ENCODE measurements at places on chromosomes 4 and X.

GRCh38 chr4:186778134-186778533, 54.5 kb upstream of the FAT1 start:
- DNase-seq, result no peak

DNA sequence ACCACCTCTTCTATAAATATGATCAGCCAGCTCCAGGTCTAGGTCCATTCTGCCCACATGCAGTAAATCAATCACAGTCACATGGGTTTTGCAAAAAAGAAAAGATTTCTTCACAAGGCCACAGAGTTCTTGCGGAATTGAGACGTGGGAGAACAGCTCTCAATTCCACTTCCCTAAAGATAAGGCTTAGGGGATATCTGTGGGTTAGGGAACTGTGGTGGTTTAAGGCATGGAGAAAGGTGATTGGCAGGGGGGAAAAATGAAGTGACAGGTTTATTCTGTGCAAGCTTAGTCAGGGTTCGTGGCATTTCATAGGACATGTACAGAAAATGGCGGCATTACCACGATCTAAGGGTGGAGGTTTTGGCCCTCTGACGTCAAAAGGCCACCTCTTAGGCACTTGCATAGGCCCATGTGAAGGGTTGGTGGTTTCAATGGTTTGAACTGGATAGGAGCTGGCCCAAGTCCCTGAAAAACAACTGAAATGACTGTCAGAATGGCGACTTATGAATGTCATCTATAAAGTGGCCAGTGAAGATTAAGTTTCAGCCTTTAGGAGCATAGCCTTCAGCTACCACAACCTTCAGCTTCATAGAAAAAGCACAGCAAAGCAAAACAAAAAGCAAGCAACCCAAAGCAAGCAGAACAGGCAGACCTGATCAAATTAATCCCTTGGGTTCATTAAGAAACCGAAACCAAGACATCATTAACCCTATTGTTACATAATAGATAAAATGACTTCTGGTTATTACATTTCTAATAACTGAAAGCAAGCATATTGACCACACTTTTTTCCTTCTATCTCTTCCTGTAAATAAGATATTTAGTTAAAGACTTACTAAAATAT, 289.8 kb upstream of the SFRP2 start:
- DNase-seq, result no peak

DNA sequence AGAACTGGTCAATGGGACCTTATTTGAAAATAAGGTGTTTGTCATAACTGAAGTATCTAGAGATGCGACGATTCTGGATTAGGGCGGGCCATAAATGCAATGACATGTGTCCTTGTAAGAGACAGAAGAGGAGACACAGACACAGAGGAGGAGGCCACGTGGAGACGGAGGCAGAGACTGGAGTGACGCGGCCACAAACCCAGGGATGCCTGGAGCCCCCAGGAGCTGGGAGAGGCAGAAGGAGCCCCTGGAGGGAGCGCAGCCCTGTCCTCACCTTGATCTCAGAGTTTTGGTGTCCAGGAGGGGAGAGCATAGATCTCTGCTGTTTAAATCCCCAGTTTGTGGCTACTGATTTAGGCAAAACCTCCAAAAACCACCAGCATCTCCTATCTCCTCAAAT, 5.0 kb downstream of the GTPBP6 start:
- no peak for DNase-seq

GRCh38 chr4:56703378-56703777, 22.3 kb upstream of the HOPX start:
- peak; percentile 51 for DNase-seq

GRCh38 chr4:38468339-38468866, 195.6 kb upstream of the KLF3 start:
- no peak for DNase-seq

- DNase-seq, result no peak
Measured at GRCh38 chr4:67751260-67751659, 2.9 kb downstream of the GNRHR start.

DNA sequence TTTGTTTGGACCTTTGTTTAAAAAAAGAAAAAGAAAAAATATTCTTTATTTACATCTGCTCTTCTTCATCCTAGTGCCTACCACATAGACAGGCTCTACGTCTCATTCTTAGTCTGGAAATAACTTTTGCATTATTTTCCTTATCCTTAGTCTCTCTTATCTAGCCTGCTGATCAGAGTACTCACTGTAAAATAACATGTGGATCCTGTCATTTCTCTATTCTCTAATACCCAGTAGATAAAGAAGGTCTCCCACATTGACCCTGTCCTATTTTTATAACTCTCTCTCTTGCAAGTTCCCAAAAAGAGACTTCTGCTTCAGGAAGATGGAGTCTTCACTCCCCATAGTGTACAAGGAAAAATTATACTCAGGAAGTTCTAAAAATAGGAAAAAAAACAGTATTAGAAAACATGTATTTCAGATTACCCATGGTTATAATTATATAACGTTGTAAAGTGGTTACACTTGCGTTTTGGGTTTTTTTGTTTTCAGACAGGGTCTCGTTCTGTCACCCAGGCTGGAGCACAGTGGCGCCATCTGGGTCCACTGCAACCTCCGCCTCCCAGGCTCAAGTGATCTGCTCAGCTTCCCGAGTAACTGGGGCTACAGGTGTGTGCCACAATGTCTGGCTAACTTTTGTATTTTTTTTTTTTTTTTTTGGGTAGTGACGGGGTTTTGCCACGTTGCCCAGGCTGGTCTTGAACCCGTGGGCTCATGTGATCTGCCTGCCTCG, 23.8 kb downstream of the ZFX start:
- peak; percentile 46 for DNase-seq

DNA sequence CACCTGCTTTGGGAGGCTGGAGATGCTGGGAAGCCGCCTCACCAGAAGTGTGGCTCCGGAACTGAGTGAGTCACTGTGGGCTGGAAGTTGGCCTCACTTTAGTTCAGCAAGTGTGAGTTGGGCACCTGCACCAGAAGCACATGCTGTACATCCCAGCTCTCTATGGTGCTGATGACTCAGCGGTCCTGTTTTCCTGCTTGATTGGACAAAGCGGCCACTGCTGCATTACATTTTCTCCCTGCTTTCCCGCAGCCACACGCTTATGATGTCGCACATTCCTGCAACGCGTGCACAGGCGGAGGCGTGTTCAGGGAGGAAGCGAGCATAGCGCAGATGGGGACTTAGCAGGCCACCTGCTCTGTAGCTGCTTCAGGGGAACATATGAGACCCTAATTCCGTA, 26.7 kb upstream of the CLDN34 start:
- DNase-seq, result no peak

DNA sequence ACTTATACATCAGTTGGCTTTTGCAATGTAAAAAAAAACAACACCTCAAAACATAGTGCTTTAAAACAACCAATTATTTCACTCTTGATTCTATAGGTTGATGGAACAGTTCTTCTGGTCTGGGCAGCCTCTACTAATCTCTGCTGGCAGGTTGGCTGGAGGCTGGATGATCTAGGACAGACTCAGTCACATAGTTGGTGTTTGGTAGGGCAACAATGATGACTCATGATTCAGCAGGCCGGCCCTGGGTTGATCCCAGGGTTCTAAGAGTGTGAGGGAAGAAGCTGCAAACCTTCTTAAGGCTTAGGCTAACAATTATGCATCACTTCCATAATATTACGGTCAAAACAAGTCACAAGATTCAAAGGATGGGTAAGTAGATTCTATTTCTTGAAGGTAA, 558.2 kb downstream of the ZNF674 start:
- no peak for DNase-seq

DNA sequence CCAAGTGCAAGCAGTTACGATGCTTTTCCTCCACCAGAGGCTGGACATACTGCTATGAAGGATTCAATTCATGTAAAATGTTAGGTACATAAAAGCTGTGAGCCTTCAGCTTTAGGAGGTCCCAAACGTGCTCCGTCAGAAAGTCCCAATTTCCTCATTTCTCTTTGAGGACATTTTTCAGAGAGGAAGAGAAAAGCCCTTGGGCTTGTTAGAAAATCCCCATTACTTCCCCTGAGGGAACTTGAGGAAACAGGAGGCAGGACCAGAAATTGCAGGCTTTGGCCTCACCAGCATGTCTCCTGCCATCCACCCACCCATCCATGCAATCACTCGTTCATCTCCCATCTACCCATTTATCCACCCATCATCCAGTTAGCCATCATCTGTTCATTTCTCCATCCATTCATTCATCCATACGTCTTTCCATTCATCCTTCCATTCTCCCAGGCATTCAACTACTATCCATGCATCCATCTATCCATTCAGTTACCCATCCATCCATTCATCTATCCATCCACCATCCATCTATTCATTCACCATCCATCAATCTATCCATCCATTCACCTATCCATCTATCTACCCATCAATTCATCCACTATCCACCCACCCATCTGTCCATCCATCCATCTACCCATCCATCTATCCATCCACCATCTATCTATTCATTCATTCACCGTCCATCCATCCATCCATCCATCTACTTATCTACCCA, 223.5 kb downstream of the AFAP1 start:
- DNase-seq, result no peak

DNA sequence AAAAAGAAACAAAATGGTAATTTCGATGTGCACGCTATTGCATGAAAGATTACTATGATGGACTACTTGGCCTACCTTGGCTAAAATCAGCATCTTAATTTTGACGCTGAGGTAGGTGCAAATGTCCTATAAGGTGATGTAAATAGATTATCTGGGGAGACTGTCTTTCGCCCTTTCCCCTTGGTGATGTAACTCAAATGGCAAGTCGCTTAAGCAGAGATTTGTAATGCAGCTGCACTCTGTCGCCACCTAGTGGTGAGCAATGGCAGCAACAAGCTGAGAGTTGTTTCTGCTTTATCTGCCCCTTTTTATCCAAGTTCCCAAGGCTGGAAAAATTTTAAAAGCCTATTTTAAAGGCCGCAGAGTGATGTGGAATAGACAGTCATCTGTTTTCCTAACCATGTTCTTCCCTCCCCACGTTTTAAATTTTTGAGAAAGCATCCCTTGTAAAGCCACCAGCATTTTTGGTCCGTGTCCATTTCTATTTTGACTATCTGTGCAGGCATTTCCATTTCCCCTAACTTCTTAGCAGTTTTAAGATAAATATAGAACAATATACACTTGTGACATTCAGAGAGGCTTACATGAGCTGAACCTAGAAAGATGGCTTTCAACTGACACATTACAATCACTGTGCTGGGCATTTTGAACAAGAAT, 62.4 kb upstream of the PDLIM3 start:
- DNase-seq, result peak; percentile 85

DNA sequence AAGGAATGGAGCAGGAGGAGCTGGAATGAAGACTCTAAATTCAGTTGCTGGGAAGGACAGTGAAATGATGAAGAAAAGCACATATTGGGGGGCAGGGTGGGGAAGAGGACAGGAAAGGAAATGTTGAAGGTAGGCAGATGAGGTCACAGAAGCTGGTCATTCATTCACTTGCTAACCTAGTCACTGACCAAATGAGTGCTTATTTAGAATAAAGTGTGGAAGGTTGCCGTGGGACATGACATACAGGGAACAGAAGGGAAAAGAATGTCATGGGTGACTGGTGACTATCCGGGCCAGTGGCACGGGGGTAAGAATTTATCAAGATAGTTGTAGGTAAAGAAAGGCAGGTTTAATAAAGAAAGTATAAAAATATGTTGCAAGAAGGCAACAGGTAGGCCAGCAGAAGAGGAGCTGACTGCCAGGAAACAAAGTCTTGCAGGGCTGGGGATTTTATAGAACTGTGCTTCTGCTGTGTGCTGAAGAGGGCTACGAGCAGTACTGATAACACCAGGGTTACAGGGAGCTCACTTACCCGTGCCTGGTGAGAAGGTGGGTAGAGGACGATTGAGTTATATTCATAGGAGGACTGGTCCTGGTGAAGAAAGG, 31.9 kb upstream of the TLR3 start:
- no peak for DNase-seq

- DNase-seq, result no peak
Measured at GRCh38 chrX:74781507-74782034, 143.7 kb downstream of the NEXMIF start.

DNA sequence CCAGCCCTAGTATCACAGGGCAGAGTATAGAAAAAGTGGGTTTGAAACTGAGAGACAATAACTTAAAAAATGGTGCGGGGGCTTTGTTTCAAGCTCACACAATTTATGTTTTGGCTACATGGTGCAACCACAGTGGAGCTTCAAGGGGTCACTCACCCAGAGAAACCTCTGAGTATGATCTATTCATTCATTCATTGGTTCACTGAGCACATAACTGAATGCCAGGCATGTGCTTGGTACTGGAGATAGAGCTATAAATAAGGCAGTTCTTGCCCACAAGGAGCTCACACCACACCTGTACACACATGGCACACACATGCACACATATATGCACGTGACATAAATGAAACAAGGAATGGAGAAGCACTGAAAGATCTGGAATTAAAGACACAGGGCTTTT, 171.4 kb downstream of the NHS start:
- DNase-seq, result no peak

DNA sequence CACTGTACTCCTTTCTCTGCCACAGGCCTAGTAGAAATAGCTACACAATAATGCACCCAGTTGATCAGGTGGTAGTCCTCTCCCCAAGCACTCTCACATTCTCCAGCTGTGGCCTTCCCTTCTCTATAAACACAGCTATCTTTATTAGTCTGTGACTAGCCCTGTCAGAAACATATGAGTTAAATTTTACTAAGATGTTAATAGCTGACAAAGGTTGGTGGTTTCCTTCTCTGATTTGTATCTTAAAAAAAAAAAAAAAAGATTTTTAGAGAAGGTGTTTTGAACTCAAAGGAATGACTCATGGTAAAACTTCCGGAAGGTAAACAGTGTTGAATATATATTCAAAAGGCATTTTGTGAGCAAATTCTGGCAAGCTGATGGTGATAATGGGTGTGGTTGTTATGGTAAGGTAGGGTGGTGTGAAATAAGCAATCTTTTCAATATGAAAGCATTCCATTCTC, 327.4 kb downstream of the PPP3CA start:
- DNase-seq, result no peak

GRCh38 chr4:109465069-109465468, 31.5 kb downstream of the SEC24B start:
- DNase-seq, result no peak

- no peak for DNase-seq
Measured at GRCh38 chr4:42080306-42080705, 72.1 kb downstream of the BEND4 start.

DNA sequence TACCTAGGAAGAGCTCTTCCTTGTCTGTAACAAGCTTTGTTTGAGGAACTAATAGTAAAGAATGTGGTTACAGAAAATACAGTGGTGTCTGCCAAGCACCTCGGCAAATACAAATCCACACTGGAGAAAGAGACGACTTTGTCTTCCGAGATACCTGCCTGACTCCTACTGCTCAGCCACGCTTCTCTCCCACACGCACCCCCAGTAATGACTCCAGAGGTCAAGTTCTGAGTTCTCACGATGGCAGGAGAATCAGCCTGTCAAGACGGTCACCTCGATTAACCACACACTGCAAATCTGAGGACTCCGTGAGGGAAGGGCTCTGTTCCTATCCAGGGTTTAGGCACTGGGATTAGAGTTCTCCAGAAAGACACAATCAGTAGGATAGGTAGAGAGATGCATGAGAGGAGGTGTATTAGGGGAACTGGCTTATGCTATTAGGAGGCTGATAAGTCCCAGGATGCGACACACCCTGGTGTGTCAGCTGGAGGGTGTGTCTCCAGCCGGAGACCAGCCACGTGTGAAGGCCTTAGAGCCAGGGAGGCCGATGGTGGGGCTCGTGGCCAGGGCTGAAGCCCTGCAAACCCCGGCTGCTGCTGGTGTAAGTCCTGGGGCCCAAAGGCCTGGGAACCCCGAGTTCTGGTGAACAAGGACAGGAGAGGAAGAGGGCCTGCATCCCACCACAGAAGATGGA, 8.4 kb upstream of the TRIML2 start:
- DNase-seq, result no peak

Measured in umbilical cord (tissue), 2 donors.